ENCODE measurements at places on chromosomes 11 and 22.
A peak's percentile ranks its signal among the peaks of the same experiment; 100 is the strongest.

DNA sequence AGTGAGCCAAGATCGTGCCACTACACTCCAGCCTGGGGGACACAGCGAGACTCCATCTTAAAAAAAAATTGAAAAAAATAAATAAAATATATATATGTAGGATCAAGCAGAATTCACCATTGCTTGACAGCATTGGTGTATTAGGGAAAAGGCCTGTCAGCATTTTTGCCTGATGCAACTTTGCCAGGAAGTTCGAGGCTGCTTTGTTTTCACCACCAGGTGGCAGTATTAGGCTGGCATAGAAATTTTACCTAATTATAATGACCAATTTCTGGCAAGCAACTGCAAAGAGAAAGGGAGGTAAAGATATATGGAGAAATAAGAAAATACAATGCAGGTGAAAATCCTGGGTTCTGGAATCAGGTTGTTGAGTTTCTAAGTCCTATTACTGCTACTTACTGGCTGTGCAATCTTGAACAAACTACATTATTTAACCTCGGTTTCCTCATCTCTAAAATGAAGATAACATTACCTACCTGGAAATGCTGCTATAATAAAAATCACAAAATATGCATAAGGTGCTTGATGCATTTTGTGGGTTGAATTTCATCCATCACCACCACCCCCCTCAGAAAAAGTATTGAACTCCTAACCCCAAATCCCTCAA lies 24.7 kb downstream of the LAYN start:
- H3K27me3 ChIP-seq, result no peaks in the 10 kb centered on the region
- no peak overlapping the region for H3K4me3 ChIP-seq
- no peak overlapping the region for H3K27ac ChIP-seq
- peak; percentile 82 for DNase-seq

GRCh38 chr11:3664032-3664630 lies 7.1 kb downstream of the CHRNA10 start:
- H3K36me3 ChIP-seq, result peaks cover 45% of the 10 kb centered on the region
- peak; percentile 69 for DNase-seq
- no peaks in the 10 kb centered on the region for H3K4me1 ChIP-seq

DNA sequence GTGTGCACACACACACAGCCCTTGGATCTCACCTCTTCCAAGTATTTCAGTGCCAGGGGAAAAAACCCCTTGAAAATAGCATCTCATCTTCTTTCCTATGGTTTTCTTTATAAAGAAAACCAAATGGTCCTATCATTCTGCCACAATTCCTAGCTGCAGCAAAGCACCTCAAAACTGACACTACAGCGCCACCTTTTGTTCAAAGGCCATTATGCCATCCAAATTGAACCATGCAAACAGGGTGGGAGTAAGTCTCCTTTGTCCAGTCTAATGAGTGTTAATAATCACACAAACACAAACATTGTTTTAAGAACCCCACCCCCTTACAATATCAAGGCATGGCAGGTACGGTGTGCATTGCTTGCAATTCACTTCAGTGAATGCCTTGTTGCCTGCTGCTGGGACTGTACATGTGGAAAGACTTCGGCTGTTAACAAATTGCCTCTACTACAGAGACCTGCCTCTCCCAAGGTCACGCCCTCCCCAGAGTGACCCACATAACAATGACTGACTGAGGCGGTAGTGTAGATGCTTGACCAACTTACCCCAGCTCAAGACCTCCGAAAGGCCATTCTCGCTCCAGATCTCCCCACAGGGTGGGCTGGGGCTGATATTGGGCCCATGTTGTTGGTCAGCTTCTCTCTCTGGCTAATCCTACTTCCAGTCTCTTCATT lies 31.7 kb downstream of the FAM181B start:
- H3K4me1 ChIP-seq, result no peaks in the 10 kb centered on the region
- H3K27ac ChIP-seq, result no peak overlapping the region
- no peak overlapping the region for H3K4me3 ChIP-seq
- H3K27me3 ChIP-seq, result peaks cover 4% of the 10 kb centered on the region
- no peak for DNase-seq

GRCh38 chr22:37410174-37411055 lies 16.9 kb downstream of the ELFN2 start:
- H3K27me3 ChIP-seq, result peaks cover 81% of the 10 kb centered on the region
- no peak overlapping the region for H3K4me3 ChIP-seq
- no peak overlapping the region for H3K27ac ChIP-seq
- no peaks in the 10 kb centered on the region for H3K36me3 ChIP-seq
- H3K4me1 ChIP-seq, result no peaks in the 10 kb centered on the region

- peaks cover 7% of the 10 kb centered on the region for H3K4me1 ChIP-seq
- H3K36me3 ChIP-seq, result no peaks in the 10 kb centered on the region
- H3K27me3 ChIP-seq, result no peaks in the 10 kb centered on the region
- no peak overlapping the region for H3K4me3 ChIP-seq
These were observed 113.7 kb downstream of the PTPRJ start for GRCh38 chr11:48093795-48094642.

- no peak overlapping the region for H3K4me3 ChIP-seq
- H3K27ac ChIP-seq, result peak overlapping the region; percentile 46
- peaks cover 31% of the 10 kb centered on the region for H3K4me1 ChIP-seq
- DNase-seq, result no peak
These were observed 14.5 kb downstream of the CARS1 start for GRCh38 chr11:3042496-3043314.

GRCh38 chr11:95419915-95420314 lies 188.9 kb upstream of the SESN3 start:
- no peak overlapping the region for H3K4me3 ChIP-seq
- no peak overlapping the region for H3K27ac ChIP-seq
- no peaks in the 10 kb centered on the region for H3K36me3 ChIP-seq
- DNase-seq, result no peak

DNA sequence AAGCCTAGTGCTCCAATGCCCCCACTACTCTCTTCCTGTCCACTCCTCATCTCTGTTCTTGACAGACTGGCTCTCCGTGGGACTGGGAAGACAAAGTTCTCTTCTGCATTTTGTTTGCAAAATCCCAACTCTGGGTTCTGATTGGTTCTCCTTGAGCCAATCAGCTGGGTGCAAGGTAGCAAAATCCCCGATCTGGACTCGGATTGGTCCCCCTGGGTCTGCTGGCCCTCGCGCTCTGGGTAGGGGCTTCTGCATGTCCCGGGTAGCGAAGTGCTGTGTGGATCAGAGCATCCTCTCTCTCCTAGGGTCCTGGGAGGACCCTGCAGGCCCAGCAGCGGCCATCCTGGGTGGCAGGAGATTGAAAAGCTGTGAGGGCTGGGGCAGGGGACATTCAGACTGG lies 22.3 kb upstream of the A4GALT start:
- no peak for DNase-seq
- no peaks in the 10 kb centered on the region for H3K27me3 ChIP-seq
- H3K27ac ChIP-seq, result peak overlapping the region; percentile 85

DNA sequence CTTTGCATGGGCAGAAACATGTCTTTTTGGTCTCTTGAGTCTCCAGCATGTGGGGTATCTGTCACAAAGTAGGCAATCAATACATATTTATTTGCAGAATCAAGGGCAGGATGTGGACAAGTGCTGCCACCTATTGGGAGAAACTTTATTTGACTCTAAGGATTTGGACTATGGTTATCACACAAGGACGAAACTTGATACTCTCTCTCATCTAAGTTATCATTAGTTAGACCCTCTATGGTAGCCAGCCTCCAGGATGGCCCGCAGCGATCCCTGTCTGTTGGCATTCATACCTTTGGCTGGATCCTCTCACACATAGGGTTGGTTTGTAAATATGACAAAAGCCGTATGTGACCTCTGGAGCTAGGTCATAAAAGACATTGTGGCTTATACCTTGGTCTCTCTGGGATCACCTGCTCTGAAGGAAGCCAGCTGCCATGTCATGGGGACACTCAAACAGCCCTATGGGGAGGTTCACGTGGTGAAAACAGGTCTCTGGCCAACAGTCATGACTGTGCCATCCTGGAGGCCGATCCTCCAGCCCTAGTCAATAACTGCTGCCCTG lies 1.1 kb upstream of the FBXO7 start:
- H3K4me3 ChIP-seq, result no peak overlapping the region
- no peak for DNase-seq
- no peaks in the 10 kb centered on the region for H3K36me3 ChIP-seq
- H3K27ac ChIP-seq, result no peak overlapping the region

GRCh38 chr11:62889484-62890437 lies 9.1 kb downstream of the SLC3A2 start:
- no peaks in the 10 kb centered on the region for H3K27me3 ChIP-seq
- H3K36me3 ChIP-seq, result peaks cover 50% of the 10 kb centered on the region
- H3K4me3 ChIP-seq, result no peak overlapping the region
- peaks cover 36% of the 10 kb centered on the region for H3K4me1 ChIP-seq
- no peak for DNase-seq
- no peak overlapping the region for H3K27ac ChIP-seq

DNA sequence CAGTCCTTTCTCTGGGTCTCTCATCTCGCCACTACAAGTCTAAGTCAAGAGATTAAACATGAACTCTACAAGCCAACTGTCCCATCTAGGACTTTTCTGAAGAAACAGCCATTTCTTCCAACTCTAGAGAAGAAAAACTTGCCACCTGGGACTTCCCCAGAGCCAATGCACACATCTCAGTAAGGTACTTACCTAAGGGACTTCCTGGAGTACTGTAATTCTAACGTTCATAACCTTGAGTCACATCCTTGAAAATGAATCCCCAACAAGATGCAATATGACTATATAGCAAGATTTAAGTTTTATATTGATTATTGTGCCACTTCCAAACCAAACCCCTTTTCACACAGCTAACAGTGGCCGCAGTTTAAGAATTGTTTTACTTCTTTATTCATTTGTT lies 11.9 kb upstream of the ISX start:
- H3K4me1 ChIP-seq, result no peaks in the 10 kb centered on the region
- peaks cover 4% of the 10 kb centered on the region for H3K27me3 ChIP-seq
- no peak overlapping the region for H3K27ac ChIP-seq

GRCh38 chr11:17601256-17601671 lies 54.2 kb downstream of the OTOG start:
- H3K27me3 ChIP-seq, result no peaks in the 10 kb centered on the region
- no peak for DNase-seq
- H3K36me3 ChIP-seq, result no peaks in the 10 kb centered on the region
- H3K4me1 ChIP-seq, result no peaks in the 10 kb centered on the region

- H3K27ac ChIP-seq, result no peak overlapping the region
- DNase-seq, result no peak
- H3K4me3 ChIP-seq, result no peak overlapping the region
- peaks cover 13% of the 10 kb centered on the region for H3K4me1 ChIP-seq
- H3K36me3 ChIP-seq, result no peaks in the 10 kb centered on the region
These were observed 2.9 kb upstream of the VSIG10L2 start for GRCh38 chr11:125942771-125943428.

- peaks cover 10% of the 10 kb centered on the region for H3K4me1 ChIP-seq
- H3K27ac ChIP-seq, result no peak overlapping the region
- H3K36me3 ChIP-seq, result no peaks in the 10 kb centered on the region
- H3K4me3 ChIP-seq, result no peak overlapping the region
- no peak for DNase-seq
- H3K27me3 ChIP-seq, result no peaks in the 10 kb centered on the region
These were observed 65.2 kb downstream of the FBXO7 start for GRCh38 chr22:32539631-32540421.

DNA sequence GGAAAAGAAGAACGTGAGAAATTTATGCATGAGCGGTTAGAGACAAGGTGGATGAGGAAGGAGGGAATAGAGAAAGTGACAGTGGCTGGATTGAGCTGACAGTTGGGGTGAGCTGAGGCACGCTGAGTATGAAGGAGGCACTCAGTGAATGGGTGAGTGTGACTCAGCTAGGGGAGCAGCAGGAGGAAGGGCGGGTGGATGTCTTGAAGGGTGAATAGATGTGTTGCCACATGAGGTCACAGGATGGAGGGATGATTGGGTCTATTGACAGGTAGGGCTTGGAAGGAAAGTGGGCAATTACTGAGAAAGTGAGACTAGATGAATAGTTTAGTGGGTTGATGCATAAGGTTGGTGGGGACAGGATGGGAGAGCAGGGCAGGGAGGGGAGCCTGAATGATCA lies 8.0 kb downstream of the IFITM10 start:
- peaks cover 14% of the 10 kb centered on the region for H3K27me3 ChIP-seq
- H3K36me3 ChIP-seq, result no peaks in the 10 kb centered on the region
- no peak overlapping the region for H3K4me3 ChIP-seq
- H3K27ac ChIP-seq, result no peak overlapping the region

- H3K4me3 ChIP-seq, result no peak overlapping the region
- no peak for DNase-seq
- H3K4me1 ChIP-seq, result peaks cover 5% of the 10 kb centered on the region
These were observed 79.9 kb upstream of the PRR5 start for GRCh38 chr22:44622147-44622427.

- DNase-seq, result peak; percentile 73
- H3K27me3 ChIP-seq, result no peaks in the 10 kb centered on the region
- peaks cover 18% of the 10 kb centered on the region for H3K4me1 ChIP-seq
- peaks cover 3% of the 10 kb centered on the region for H3K36me3 ChIP-seq
- H3K4me3 ChIP-seq, result no peak overlapping the region
These were observed 16.8 kb downstream of the TREH start for GRCh38 chr11:118662401-118663271.

DNA sequence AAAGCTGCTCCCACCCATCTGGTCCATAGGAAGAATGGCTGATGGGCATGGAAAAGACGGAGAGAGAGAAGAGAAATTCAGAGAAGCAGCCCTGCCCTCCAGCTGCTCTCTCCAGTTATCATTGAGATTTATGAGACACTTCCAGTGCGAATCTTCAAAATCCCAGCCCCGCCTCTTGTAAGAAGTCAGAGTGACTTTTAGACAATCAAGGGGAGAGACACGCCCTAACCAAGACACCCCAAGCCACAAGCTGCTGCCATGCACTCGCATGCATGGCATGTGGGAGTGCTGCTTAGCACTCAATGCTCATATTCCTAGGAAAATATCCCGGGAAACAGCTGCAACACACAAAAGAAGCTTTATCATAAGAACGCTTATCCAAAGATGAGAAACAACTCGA lies 110.6 kb upstream of the BID start:
- H3K27me3 ChIP-seq, result no peaks in the 10 kb centered on the region
- peaks cover 48% of the 10 kb centered on the region for H3K36me3 ChIP-seq
- H3K4me1 ChIP-seq, result peaks cover 10% of the 10 kb centered on the region
- H3K27ac ChIP-seq, result peak overlapping the region; percentile 42
- no peak for DNase-seq
- no peak overlapping the region for H3K4me3 ChIP-seq

GRCh38 chr11:36512016-36512415 lies 1.9 kb upstream of the TRAF6 start:
- H3K4me1 ChIP-seq, result peaks cover 21% of the 10 kb centered on the region
- DNase-seq, result no peak
- no peak overlapping the region for H3K4me3 ChIP-seq
- H3K36me3 ChIP-seq, result no peaks in the 10 kb centered on the region
- no peak overlapping the region for H3K27ac ChIP-seq

GRCh38 chr22:46159777-46160176 lies 9.5 kb downstream of the PPARA start:
- no peaks in the 10 kb centered on the region for H3K27me3 ChIP-seq
- H3K4me3 ChIP-seq, result no peak overlapping the region
- peak; percentile 50 for DNase-seq
- H3K27ac ChIP-seq, result no peak overlapping the region
- H3K36me3 ChIP-seq, result peaks cover 21% of the 10 kb centered on the region
- H3K4me1 ChIP-seq, result peaks cover 3% of the 10 kb centered on the region
